ENCODE measurements at places on chromosomes 5 and 9.

DNA sequence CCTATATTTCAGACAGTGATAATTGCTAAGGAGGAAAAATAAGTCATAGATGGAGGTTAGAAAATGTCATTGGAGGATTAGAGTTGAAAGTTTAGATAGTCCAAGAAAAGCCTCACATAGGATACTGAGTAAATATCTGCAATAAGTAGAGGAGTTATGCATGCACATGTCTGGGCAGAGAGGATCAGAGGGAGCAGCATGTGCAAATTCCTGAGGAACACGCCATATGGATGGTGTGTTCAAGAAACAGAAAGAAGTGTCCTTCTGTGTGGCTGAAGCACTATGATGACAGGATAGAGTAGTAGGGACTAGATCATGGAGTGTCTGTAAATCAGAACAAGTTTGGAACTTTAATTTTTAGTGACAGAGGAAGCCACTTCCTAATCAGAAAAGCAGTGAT, 52.2 kb downstream of the SGCD start:
- DNase-seq = no peak

DNA sequence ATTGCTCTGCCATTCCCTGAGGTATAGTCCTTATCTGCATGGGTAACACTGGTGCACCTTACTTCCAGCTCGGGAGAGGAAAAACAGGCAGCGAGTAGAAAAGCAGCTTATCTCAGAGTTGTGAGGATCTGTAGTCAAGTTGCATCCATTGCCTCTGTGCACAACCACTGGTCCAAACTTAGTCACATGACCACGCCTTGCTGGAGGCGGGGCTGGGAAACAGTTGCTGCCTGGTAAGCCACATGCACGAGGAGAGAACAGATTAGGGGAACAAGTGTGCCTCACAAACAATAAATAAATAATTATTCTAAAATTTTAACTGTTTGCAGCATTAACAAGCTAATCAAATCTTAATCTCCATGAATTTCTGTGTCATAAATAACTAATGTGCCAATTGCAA, 18.6 kb downstream of the ZNF622 start:
- no peak for DNase-seq

- DNase-seq = no peak
Observed at GRCh38 chr5:150075806-150076205, 10.5 kb downstream of the CSF1R start.

GRCh38 chr9:109887079-109887478, 107.1 kb downstream of the PALM2AKAP2 start:
- DNase-seq = no peak

DNA sequence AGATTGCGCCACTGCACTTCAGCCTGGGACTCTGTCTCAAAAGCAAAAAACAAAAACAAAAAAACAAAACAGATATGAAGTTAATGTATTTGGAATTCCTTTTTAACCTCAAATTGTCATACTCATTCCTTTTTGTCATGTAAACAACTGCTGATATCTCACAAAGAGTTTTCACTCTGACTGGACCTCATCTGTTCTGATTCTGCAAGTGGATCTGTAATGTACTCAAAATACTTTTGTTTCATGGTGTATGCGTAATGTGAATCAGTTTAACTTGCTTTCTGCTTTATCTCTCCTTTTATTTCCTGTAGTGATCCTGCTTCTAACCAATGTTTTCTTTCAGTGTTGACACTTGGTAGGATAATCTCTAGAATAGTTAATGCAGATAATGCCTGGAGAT, 106.7 kb downstream of the FOCAD start:
- no peak for DNase-seq

- no peak for DNase-seq
Observed at GRCh38 chr9:114804505-114804904, 1.3 kb downstream of the TNFSF15 start.

- DNase-seq = no peak
Observed at GRCh38 chr5:119329666-119330065, 26.2 kb upstream of the TNFAIP8 start.

All from NCI-H1105 (cell line).